ENCODE measurements at places on chromosomes 1 and 21.
A peak's percentile ranks its signal among the peaks of the same experiment; 100 is the strongest.

DNA sequence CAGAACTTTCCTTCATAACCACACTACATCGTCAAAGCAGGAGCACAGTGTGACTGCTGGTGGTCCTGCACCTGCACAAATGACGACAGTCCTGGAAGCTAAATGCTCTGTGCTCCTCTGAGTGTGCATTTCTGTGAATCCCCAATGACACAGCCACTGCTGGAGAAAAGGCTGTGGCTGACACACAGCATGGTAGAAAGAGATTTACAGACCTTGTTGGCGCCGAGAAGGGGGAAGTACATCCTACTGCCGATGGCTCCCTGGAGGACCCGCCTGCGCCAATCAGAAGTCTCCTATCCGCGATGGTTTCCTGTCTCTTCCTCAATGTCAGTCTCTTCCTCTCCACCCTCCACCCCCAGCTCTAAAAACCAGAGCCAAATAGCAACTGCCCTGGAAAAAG lies 115.4 kb upstream of the RAB4A start:
- no peak for DNase-seq

DNA sequence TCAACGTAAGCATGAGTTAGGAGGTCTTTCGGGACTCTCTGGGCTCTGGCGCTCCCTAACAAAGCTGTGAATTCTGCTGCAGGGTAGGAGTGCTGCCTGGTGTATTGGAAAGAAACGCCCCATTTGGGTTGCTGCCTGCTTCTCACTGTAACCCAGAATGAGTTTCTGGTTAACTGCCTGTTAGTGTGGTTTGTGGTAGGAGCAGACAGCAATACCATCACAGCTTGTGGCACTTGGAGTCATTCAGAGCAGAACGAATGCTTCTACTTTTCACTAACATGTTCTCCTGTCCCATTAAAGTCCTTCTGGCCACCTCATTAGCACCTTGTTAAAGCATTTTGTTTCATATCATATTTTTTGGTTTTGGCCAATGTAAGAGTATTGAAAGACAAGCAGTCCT lies 18.1 kb downstream of the MAP3K7CL start:
- DNase-seq: no peak

- DNase-seq: no peak
Observed at GRCh38 chr1:46289134-46289494, 14.3 kb downstream of the LRRC41 start.

DNA sequence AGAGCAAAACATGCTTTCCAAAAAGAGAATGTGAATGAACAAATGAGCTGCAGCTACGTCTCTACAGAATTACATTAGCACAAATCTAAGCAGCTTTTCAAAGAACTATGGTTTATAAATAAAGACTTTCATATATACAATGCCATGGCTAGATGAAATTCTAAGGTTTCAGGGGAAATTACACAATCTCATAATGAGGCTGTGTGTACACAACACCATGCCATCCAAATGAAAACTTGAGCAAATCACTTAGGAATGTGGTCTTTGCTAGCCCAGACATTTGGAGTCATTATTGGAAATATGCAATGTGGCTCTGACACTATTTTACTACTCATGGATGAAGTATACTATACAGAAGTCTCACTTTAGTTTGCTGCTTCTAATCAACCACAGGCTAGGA lies 37.5 kb downstream of the SPAG17 start:
- no peak for DNase-seq

DNA sequence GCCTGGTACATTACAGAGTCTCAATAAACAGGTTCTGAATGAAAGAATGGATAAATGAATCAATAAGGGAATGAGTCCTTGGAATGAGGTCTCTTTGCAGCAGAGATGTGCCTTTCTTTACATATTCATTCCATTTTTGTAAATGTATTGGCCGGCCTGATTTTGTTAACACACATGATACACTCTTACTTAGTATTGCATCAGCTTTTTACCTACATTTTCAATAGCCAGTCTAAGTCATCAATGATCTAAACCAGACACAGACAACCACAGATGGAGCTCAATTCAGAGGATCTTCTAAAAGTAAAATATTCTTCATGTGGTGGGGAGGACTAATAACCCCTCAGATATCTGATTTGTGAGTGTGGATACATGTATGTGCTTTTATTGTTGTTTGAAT lies 653.1 kb downstream of the LMO4 start:
- DNase-seq: no peak

DNA sequence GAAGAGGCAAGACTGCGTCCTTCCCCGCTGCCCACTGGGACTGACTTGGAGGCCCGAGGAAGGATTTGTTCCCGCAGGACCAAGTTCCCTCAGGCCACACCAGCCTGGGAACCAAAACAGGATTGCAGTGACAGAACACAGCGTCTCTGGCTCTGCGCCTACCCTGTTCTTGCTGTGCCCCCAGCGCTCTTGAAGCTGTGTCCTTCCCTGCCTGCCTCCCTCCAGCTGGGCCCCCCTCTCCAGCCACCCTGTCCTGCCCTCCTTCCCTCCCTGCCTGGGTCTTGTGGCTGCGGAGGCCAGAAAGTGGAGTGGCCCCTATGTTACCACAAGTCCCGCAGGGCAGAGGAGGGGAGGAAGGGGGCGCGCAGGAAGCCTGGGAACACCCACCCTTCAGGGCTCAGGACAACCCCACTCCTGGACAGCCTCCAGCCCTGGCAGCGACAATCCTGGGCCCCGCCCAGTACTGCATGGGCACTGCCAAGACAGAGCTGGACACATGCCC lies 164.9 kb downstream of the DYRK1A start:
- DNase-seq: no peak

DNA sequence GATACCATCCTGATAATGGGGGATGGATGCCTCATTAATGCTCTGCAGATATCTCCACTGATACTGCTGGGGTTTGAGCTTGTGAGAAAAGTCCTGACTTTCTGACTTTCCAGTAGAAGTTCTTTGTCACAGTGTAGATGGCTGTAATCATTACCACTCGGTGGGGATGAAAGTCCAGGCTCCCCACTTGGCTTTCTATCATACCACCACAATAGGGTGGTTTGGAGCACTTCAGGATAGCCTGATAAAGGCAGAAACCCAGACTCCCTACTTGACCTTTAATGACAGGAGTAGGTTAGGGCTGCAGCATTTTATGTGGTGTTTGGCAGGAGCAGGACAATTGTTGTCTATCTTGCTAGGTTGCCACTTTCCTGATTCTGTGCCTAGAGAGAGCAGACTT lies 294.1 kb downstream of the BRINP3 start:
- DNase-seq: no peak

GRCh38 chr1:59018446-59018845 lies 234.6 kb upstream of the JUN start:
- DNase-seq: no peak

DNA sequence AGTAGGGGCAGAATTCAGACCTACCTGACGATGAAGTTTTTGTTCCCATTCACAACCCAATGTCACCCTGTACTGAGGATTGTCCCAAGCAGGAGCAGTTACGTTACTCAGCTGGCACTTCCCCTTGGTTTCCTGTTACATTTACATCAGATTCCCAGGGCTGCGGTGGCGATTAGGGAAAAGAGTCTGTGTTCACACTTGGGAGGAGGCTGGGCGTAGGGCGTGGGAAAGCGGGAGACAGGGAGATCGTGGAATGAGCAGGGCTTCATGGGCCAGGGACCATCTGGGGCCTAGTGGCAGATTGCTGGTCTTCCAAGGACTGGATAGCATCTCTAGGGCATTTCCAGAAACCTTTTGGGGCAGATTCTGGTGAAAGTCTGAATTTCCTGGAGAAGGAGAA lies 39.0 kb downstream of the TBX19 start:
- peak; percentile 62 for DNase-seq

All from GM23338 (cell line).